ENCODE measurements at places on chromosomes 6 and 20. TPM values are rescaled to one million over a fixed set of nuclear protein-coding genes. Genes with fewer than 3 reads are reported as not detected.

Gene PROKR2
- not detected for total RNA-seq

Gene CPNE1
- 159 TPM for total RNA-seq

Gene EEF1A2
- total RNA-seq, result 5.0 TPM

Gene PI3
- total RNA-seq, result not detected

Gene CCDC170
- total RNA-seq, result not detected
